ENCODE measurements at places on chromosomes 1 and 21.

DNA sequence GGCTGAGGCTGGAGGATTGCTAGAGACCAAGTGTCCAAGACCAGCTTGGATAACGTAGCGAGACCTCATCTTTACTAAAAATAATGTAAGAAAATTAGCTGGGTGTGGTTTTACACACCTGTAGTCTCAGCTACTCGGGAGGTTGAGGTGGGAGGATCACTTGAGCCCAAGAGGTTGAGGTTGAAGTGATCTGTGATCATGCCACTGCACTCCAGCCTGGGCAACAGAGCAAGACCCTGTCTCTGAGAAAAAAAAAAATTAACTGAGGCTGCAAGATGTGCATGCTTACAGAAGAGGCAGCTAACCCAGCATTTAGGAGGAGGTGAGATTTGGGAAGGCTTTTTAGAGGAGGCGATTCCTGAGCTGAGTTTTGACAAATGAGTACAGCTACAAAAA, 9.5 kb downstream of the AK4 start:
- no peak for DNase-seq

DNA sequence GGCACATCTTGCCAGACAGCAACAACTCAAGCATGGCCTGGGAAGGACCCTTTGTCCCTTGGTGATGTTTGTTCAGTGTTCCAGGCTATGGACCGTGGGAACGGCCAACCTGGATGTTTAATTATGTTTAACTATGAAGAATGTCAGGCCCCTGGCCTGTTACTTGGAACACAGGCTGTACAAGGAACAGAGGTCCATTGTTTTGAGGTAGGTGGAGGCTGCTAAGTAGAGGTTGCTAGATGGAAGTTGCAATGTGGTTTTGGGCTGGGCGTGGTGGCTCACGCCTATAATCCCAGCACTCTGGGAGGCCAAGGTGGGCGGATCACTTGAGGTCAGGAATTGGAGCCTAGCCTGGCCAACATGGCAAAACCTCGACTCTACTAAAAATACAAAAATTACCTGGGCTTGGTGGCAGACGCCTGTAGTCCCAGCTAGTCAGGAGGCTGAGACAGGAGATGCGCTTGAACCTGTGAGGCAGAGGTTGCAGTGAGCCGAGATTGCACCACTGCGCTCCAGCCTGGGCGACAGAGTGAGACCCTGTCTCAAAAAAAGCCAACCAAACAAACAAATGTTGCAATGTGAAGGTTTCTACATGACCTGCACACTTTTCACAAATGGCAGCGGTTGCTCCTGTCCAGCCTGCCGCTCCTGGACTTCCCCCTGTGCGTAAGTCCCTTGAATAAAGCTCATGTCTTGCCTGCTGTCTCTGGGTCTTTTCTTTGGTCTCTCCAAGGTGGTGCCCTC, 2.5 kb upstream of the LEFTY1 start:
- DNase-seq = no peak

- DNase-seq = no peak
Measured at GRCh38 chr1:156213644-156213966, 798 bp downstream of the PMF1 start.

GRCh38 chr1:86436041-86436440, 12.1 kb downstream of the CLCA2 start:
- peak; percentile 77 for DNase-seq

DNA sequence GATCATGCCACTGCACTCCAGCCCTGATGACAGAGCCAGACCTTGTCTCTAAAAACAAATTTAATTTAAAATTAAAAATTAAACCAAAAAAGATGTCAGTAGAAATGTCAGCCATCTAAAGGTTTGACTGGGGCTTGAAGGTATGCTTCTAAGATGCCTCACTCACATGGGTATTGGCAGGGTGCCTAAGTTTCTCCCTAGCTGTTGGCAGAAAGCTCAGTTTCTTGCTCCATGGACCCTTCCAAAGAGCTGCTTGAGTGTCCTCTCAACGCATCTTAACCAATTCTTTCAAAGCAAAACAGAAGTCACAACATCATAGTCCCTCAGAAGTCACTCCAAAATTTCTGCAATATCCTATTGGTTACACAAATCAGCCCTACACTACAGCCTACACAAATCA, 231.0 kb upstream of the ADGRL2 start:
- no peak for DNase-seq

DNA sequence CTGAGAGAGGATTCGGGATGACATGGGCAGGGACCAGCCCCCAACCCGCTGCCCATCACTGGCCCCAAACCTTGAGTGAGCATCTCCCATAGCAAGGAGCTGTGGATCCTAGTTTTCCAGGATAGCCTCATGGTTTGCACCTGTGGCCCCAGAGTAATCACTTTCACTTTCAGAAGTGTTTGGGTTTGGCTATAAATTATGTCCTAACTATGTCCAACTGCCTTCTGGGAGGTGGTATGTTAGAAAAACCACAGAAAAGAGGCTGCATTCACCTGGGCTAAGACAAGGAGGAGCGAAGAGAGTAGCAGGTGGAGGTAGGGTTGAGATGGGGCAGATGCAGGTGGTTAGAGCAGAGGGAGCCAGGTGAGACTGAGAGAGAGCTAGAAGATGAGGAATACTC, 19.4 kb upstream of the CLIC6 start:
- no peak for DNase-seq

DNA sequence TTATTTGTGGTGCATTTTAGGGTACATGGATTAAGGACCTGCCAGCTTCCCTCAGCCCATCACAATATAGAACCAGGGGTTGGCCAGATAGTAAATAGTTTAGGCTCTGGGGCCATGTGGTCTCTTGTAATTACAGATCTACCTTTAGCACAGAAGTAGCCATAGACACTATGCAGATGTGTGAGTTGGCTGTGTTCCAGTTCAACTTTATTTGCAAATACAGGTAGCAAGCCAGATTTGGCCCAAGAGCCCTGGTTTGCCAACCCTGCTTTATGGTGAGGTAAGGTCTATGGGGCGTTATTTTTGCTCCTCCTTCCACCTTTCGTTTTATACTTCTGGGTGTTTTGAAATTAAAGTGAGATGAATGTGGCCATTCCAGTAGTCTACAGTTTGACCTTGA, 48.7 kb downstream of the MRPS6 start:
- no peak for DNase-seq

DNA sequence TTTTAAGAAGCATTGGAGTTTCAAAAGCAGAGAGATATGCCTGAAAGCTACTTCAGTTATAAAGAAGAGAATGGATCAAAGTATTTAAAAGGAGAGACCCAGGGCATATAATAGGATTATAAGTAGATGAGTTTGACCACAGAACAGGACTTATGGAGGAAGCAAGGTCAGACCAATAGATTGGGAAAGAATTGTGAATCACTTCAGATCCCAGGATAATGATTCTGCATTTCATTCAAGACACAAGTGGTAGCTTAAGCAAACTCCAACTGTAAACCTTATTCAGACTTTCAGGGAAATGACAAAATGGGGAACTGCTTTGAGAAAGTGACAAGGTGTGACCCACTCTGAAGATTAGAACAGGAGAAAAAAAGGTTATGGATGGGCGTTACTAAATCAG, 18.9 kb upstream of the OR10J5 start:
- DNase-seq = no peak

DNA sequence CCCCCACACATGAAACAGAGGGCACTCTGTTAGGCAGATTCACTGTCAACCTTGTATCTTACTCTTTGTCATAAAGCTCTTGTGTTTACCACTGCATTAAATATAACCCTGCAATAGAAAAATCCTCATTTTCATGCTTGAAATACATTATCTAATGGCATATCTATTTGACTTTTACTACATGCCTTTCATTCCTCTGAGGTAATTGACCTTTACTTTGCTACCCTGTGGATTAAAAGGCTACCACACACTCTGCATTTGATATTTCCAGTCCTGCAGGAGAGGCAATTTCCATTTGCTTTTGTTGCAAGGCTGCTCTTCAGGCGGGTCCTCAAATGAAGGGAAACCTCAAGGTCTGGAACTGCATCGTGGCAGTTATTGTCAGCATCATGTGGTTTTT, 238.0 kb downstream of the NTNG1 start:
- no peak for DNase-seq

DNA sequence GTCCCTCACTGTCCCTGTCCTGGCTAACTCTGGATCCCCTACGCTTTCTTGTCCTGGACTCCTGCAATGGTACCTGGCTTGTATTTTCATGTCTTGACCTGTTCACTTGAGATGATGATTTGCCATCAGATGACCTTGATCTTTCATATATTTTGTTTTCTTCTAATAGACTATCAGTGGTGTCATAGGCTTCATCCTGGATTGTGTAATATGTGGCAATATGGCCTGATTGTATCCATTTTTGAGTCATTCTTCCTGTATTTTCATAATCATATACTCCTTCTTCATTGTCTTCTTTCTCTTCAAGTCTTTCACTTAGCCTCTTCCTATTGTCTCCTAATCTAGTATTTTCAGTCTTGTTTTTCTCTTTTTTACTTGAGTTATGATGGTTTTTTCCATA, 11.1 kb downstream of the FLG start:
- no peak for DNase-seq

GRCh38 chr1:30901798-30902581, 6.6 kb downstream of the SDC3 start:
- no peak for DNase-seq

GRCh38 chr21:42680058-42680330, 26.6 kb downstream of the PDE9A start:
- no peak for DNase-seq

GRCh38 chr1:94425821-94426484, 7.8 kb downstream of the ABCD3 start:
- no peak for DNase-seq

- peak; percentile 70 for DNase-seq
Measured at GRCh38 chr1:227945891-227946623, 1.7 kb downstream of the WNT9A start.

GRCh38 chr1:188615321-188615720, 1786.6 kb downstream of the PLA2G4A start:
- DNase-seq = no peak

- no peak for DNase-seq
Measured at GRCh38 chr1:227887697-227888403, 59.9 kb downstream of the WNT9A start.

- DNase-seq = no peak
Measured at GRCh38 chr1:55055951-55056631, 16.7 kb downstream of the PCSK9 start.

GRCh38 chr1:48026701-48027532, 29.7 kb upstream of the TRABD2B start:
- no peak for DNase-seq

GRCh38 chr1:6645018-6645417, 20.4 kb downstream of the THAP3 start:
- no peak for DNase-seq

DNA sequence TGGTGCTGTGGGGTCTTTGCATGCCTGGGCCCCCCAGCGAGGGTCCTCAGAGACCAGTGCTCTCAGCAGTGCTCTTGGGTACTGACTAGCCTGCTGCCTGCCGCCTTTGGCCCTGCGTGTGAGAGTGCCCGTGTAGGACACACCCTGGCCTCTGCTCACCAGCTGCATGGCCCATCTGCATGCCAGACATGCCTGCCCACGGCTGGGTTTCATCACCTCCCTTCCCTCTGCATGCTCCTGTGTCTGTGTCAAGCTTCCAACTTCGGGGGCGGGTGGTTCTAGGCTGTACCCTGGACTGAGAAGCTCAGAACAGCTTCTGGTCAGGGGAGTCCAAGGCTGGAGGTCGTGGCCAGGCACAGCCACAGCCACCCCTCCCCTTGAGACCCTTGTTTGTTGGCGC, 56.9 kb downstream of the PTPRF start:
- no peak for DNase-seq

DNA sequence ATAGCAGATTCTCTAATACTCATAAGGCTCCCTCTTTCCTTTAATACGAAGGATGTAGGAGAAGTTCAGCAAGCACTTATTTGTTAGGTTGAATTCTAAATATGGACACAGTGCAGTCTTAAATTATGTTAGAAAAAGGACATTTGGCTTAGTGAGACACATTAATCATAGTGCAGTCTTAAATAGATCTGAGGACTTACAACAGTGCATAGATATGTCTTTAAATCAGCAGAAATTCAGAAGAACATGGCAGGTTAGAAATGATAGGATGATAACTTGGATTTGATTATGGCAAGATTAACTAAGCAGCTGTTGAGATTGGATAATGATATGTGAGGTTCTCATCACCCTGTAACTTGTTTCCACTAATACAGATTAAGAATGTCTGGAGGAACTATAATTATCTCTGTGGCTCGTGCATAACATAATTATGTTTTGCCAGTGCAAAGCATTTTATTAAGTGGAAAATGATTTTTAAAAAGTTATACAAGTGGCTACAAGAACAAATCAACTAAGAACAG, 485.9 kb downstream of the USP25 start:
- DNase-seq = no peak

- peak; percentile 55 for DNase-seq
Measured at GRCh38 chr1:35499652-35500176, 57.5 kb downstream of the KIAA0319L start.

- peak; percentile 1 for DNase-seq
Measured at GRCh38 chr1:97488530-97488929, 432.3 kb downstream of the DPYD start.

DNA sequence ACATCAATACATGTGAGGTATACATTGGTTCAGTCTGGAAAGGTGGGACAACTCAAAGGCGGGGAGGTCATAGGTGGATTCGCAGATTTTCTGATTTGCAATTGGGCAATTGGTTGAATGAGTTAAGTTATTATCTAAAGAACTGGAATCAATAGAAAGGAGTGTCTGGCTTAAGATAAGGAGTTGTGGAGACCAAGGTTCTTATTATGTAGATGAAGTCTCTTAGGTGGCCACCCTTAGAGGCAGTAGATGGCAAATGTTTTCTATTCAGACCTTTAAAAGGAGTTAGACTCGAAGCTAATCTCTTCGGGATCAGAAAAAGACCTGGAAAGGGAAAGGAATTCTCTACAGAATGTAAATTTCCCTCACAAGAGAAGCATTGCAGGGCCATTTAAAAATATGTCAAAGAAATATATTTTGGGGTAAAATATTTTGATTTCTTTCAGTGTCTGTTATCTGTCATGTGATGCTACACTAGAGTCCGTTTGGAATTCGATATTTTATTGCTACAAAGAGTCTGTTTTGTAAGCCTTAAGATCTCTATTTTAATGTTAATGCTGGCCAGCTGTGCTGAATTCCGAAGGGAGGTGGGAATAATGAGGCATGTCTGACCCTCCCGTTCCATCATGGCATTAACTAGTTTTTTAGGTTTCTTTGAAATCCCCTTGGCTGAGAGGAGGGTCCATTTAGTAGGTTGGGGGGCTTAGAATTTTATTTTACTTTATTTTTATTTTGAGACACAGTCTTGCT, 265.1 kb downstream of the PTPRU start:
- no peak for DNase-seq

GRCh38 chr1:6496890-6497214, 5.4 kb upstream of the PLEKHG5 start:
- DNase-seq = no peak

DNA sequence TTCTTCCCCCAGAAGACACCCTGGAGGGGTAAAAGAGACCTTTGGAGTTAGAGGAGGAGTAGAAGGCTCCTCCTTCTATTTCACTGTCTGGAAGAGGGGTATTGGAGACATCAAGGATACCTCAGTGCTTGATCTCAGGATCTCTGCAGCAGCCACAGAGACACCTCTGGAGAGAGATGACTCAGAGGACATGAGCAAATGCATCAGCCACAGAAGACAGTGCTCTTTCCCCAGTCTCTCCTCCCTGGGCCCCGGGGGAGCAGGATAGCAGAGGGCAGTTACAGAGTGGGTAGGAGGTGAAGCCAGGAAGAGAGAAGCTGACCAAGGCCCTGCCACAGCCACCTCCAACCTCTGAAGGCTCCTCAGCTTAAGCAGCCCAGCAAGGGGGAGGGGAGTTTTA, 15.3 kb upstream of the TEDDM1 start:
- DNase-seq = no peak

- no peak for DNase-seq
Measured at GRCh38 chr1:186819563-186819962, 9.2 kb upstream of the PLA2G4A start.
